ENCODE measurements at places on chromosomes 13 and 19.

DNA sequence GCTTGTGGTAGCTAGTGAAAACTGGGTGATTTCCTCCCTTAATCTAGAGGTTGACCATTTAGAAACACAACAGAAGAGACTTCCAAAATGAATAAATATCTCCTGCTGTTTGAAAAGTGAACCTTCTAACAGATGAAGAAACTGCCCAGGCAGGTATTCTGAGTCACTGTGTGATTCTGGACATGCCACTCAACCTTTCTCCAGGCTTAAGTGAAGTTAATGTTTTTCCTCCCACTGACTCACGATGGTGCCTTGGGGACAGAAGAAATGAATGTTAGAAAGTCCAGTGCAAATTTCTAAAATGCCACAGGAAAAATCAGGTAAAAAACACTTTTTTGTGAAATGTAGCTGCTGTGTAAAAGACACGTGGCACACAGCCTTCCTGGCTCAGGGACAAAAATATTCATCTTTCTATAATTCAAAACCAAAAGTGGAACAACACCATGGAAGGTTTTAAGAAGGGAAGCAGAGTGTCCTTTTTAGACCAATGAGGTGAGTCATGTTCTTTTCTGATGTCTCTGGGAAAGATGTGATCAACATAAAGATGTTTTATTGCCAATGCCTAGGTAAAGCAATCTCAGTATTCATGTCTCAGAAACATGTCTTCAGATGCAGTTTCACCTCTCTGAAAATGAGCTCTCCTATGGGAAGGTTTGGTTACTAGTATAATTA, 9.1 kb downstream of the UBE2L5 start:
- DNase-seq: no peak

DNA sequence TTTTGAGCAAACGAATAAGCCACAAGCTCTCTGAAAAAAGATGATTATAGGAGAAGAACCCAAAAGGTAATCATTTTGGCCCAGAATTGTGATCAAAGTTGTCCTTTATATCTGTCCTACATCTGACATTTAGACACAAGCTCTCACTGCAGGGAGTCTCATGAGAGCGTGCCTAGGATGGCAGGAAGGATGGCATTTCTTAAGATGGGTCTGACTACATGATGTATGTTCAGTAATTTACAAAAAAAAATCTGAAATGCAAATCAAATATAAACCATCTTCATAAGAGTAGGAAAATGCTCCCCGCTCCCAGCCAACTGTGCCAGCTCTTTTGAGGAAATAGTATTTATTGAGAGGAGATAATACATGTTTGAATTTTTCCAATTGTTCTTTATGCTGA, 81.0 kb upstream of the MBNL2 start:
- DNase-seq: no peak

DNA sequence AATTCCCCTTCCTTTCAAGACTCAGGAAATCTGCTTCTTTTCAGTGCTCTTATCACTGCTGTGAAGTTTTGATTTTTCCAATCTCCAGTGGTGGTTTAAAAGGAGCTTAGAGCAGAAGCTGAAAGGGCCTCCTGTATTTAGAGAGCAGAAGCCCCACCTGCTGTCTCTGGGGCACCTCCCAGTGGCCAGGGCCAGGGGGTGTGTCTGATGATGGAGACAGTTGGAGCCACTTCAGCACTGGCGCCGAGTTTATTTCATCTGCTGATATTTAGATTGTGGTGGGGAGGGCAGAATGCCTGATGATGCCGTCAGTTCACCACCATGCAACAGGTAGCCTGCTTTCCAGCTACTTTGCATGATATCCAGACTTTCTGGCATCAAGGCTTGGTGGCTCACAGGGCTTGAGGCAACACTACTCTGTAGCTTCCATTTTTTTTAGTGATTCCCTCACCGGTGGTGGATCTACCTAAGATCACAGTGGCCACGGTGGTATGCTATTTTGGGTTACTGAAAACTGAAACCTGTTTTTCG, 371.9 kb downstream of the KCNRG start:
- peak; percentile 16 for DNase-seq

GRCh38 chr13:77323858-77324257, 3.0 kb downstream of the MYCBP2 start:
- DNase-seq: no peak

GRCh38 chr19:40400559-40400958, 10.6 kb upstream of the HIPK4 start:
- no peak for DNase-seq

DNA sequence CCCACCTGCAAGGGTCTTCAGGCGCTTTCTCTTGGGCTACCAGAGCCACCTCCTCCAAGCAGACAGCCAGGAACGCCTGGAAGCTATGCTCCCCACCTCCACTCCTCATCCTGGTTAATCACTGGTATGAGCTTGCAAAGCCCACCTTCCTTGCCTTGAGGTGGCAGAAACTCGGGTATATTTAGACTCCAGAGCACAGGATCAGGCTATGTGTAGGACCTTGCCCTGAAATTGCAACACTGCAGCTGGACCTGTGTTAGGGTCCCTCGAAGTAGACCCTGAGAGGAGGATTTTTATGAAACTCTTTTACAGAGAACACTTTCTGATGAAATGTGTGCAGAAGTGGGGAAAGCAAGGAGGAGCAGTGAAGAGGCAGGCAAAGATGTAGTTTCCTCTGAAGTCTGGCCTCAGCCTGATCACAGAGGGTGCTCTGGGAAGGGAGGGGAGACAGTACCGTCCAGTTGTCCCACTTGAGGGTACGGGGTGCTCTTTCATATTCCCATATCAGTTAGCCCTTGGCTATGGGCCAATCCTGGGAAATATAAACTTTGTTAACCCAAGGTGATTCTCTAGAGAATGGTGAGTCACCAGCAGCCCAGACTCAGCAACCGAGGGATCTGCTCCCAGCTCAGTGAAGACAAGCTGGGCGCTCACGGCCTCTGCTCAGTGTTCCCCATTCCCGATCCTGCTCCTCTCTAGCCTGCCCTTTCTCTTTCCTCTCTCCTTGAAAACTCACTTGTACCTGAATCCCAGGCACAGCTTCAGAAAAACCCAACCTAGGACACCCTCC, 157.9 kb downstream of the UQCRFS1 start:
- DNase-seq: no peak

DNA sequence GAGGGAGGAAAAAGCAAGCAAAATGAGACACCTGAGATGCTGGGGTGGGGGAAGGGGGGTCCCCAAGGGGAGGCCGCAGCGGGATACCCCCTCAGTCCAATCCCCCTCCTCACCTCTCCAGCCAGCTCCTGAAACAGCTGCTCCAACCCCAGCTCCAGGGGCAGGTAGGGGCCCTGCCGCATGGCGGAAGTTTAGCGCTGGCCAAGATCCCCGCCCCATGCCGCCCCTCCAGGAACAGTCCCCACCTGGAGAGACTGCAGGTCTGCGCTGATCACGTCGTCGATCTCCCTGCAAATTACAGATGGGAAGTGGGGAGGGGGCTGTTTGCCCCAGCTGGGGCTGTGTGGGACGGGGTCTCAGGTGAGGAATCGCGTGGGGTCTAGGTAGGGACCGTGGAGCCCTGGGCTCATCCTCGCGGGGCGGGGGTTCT, 9.0 kb downstream of the CAPN12 start:
- DNase-seq: peak; percentile 26

All from activated naive CD8-positive, alpha-beta T cell treated with anti-CD3 and anti-CD28 coated beads, Interleukin-2, amount 50 U/mL, for 24 hours (primary cell).